ENCODE measurements at places on chromosomes 16 and 17.
A peak's percentile ranks its signal among the peaks of the same experiment; 100 is the strongest.

DNA sequence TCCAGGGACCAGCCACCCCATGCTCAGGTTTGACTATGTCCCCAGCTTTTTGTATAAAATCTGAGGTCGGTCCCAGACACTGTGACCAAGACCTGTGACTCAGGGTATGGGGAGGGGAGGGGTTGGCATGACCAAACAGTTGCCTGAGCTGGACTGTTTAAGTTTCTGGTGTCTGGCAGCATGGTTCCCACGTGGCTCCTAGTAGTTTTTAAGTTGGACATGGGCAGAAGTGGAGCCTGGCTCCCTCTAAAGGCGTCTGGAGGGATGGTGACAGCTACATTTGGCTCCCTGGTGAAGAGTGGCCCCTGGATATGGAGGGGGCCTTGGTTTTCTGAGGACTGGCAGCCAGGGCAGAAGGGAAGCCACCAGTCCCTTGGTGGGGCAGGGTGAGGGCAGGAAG lies 7.9 kb downstream of the SMCR8 start:
- DNase-seq: peak; percentile 52

GRCh38 chr16:58634265-58634802 lies 4.7 kb upstream of the CNOT1 start:
- DNase-seq: peak; percentile 73

- no peak for DNase-seq
Observed at GRCh38 chr17:15946611-15947120, 1.7 kb downstream of the ADORA2B start.

DNA sequence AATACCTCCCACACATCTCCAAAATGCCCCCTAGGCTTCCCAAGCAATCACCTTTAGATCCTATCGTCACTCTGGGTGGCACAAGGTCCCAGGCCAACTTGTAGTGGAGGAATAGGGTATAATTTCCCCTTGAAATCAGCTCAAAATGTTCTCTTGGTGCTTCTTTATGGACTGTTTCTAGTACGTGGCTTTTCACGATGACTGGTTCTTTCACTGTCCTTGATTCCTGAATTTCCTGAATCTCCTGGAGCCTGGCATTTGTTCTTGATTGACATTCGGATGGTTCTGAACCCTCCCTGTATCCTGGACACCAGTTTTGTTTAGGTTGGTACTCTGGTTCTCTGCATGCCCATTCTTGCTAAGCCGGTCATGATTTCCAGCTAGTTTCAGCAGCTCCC lies 6.9 kb upstream of the VPS53 start:
- DNase-seq: no peak

DNA sequence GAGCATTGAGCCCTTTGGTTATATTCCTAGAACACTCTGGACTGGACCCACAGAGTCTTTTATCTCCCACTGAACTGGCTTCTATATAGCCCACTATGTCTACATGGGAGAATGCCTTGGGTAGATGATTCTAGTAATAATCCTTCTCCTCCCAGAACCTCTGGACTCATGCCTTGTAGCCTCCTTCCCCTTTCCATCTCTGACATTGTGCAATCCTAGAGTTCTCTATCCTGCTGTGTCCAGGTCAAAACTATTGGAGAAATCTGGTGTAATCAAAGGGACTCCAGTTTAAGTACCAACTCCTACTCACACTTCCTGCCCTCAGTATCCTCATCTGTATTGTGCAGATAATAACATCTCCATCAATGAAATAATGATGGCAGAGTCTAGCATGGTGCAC lies 9.1 kb downstream of the RCVRN start:
- no peak for DNase-seq
